ENCODE measurements at places on chromosomes 2 and 18.

DNA sequence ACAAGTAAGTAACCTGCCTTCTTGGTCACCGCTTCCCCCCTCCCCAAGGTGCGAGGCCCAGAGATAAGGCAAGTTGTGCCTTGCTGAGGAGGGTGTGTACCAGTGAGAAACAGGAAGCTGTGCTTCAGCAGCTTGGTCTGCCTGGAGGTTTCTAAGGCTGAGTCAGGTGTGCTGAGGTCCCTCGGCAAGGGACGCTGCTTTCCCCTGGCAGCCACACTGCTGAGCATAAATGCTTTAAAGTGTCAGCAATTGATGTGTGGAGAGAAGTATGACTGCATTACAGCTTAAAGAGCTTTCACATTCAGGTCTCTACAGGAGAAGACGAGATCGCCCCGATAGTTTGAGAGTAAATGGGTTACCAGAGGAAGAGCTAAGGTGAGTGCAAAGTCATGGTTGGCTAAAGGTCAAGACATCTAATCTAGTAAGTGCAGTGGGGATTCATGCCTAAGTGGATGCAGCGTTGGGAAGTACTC is 86.9 kb downstream of the LIMS1 start:
- H3K4me1 ChIP-seq, result peaks cover 85% of the 10 kb centered on the region
- H3K4me3 ChIP-seq, result peak overlapping the region; percentile 88

- no peaks in the 10 kb centered on the region for H3K27me3 ChIP-seq
- H3K36me3 ChIP-seq, result no peaks in the 10 kb centered on the region
- no peak for DNase-seq
- no peak overlapping the region for H3K27ac ChIP-seq
- peaks cover 12% of the 10 kb centered on the region for H3K4me1 ChIP-seq
- no peak overlapping the region for H3K4me3 ChIP-seq
Measured at GRCh38 chr2:25557179-25558036, 116.0 kb downstream of the DTNB start.

- H3K27ac ChIP-seq, result no peak overlapping the region
- H3K4me1 ChIP-seq, result no peaks in the 10 kb centered on the region
- no peak for DNase-seq
Measured at GRCh38 chr2:44546459-44547127, 184.8 kb downstream of the CAMKMT start.

DNA sequence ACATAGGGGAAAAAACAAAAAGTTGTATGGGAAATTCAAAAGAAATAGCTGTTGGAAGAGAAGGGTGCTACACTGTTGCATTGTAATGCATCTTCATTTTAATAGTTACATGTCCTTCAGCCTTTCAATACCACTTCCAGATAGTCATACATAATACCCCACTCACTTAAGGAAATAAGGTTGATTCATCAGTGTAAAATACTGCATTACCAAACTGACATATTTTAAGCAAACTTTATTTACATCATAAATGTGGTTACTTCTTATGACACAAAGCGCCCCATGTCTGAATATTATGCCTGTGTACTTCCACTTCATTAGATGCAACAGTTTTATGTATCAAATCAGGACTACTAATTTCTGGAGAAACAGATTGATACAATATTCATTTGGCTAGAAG is 4.5 kb downstream of the RBMS1 start:
- no peak overlapping the region for H3K27ac ChIP-seq
- no peaks in the 10 kb centered on the region for H3K36me3 ChIP-seq
- H3K27me3 ChIP-seq, result peaks cover 24% of the 10 kb centered on the region
- DNase-seq, result no peak
- no peak overlapping the region for H3K4me3 ChIP-seq
- H3K4me1 ChIP-seq, result peaks cover 17% of the 10 kb centered on the region

DNA sequence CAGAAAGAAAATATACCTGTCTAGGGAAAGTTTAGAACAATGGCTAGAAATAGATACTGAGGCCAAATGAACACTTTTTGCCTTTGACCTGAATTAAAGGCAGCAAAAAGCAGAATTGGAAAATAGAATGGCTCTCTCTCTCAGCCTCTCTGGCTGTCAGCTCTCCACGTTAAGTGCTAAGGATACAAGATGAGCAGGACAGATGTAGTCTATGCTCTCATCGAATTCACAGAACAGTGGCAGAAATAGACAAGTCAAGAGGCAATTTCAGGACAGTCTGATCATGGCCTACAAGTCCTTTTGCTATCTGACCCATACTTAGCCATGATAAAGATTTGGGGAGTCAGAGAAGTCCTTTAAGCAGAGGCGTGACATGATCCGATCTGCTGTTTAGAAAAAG is 120.2 kb upstream of the CREB1 start:
- H3K27ac ChIP-seq, result no peak overlapping the region
- H3K4me1 ChIP-seq, result no peaks in the 10 kb centered on the region
- H3K36me3 ChIP-seq, result no peaks in the 10 kb centered on the region
- H3K4me3 ChIP-seq, result no peak overlapping the region
- no peaks in the 10 kb centered on the region for H3K27me3 ChIP-seq
- DNase-seq, result no peak
